Smooth muscle cell of the pulmonary artery (primary cell): ENCODE measurements at places on chromosomes 1 and 21. TPM values are rescaled to one million over a fixed set of nuclear protein-coding genes. Genes with fewer than 3 reads are reported as not detected.

The HEYL gene
- total RNA-seq, result 0.30 and 3.1 TPM in 2 replicates

The PYHIN1 gene
- not detected in 2 replicates for total RNA-seq

The HSD3B1 gene
- not detected in 2 replicates for total RNA-seq

The SLAMF6 gene
- not detected in 2 replicates for total RNA-seq

The LAMC1 gene
- 853 and 1,718 TPM in 2 replicates for total RNA-seq

The SYPL2 gene
- total RNA-seq, result 0.56 and 0.91 TPM in 2 replicates
